ENCODE measurements at places on chromosomes 16 and 17.

GRCh38 chr17:37605813-37606505 is 3.3 kb downstream of the SYNRG start:
- DNase-seq, result no peak

- DNase-seq, result no peak
These were observed 295.3 kb upstream of the XYLT1 start for GRCh38 chr16:17766012-17766411.

- DNase-seq, result no peak
These were observed 934.6 kb upstream of the CDH8 start for GRCh38 chr16:62970851-62971250.

GRCh38 chr17:35627417-35627816 is 40.3 kb downstream of the AP2B1 start:
- DNase-seq, result no peak

GRCh38 chr17:17752821-17753321 is 71.6 kb downstream of the RAI1 start:
- no peak for DNase-seq

Measured in H4 (cell line).